Retina (tissue), 1 donor: ENCODE measurements at places on chromosomes 11 and 22.

GRCh38 chr11:57274904-57275498 is 38.0 kb upstream of the APLNR start:
- DNase-seq: no peak

GRCh38 chr22:49964136-49965090 is 3.8 kb downstream of the PIM3 start:
- no peak for DNase-seq

DNA sequence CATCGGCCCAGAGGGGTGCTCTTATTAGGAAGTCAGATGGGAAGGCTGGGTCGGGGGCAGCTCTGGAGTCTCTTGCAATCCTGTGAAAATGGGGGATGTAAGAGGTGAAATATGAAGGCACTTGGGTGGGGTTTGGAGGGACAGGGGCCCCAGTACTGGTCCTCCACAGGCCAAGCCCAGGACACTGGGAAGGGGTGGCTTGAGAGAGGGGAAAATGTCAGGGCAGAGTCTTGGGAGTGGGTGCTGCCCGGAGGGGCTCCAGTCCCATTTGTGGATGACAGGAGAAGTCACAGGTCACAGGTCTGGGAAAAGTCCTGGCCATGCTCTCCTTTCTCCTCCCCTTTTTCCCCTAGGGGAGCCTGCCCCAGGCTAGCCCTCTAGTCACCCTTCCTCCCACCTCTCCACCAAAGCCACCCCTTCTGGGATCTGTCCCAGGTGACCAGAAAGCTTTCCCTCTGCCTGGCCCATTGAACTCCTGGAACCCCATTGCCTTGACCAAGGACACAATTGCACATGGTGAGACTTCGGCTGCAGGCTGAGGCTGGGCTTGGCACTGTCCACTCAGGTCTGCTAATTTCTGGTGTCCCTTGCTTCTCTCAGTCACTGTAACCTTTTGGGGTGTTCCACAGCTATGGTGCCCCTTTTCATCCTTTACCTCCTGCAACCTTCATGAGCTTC is 1465.0 kb downstream of the TBC1D22A start:
- no peak for DNase-seq

DNA sequence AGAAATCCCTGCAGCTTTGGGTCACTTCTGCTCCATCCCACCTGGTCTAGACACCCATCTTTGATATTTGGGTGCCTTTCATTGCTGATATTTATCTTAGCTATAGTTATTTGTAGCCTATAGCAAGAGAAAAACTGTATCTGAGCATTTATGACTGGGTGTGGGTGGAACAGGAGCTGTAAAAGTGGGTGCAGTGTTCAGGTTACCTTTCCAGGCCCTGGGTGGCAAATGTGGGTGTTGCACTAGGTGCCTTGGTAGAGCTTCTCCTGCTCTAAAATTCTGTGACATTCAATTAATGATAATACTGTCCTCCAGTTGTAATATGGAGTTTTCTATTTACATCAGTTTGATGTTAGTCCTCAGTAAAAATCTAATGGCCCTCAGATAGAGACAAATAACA is 78.4 kb upstream of the OR4B1 start:
- DNase-seq: no peak

DNA sequence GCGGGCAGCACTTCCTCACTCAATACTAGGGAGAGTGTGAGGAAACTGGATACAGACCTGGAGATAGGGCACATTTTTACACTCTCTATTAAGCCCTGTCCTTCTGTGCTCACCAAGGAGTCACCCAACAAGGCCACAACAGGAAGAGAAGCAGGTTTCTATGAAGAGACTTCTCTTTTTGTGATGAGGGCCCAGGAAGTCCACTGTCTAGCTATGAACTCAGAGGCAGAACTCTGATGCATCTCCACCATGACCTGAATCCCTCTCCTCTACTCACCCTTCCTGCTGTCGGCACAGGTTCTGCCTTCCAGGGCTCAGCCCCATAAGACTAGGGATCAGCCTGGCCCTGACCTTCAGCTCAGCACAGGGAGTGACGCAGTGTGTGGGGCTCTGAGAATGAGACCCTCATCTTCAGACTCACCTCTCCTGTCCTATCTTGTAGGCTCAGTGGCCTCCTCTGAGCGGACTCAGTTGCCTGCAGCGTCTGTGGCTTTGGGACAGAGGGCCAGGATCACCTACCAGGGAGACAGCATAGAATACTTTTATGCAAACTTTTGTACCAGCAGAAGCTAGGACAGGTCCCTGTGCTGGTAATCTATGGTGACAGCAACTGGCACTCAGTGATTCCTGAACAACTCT is 49.3 kb upstream of the IGLL5 start:
- no peak for DNase-seq

- no peak for DNase-seq
Observed at GRCh38 chr22:23232094-23232905, 52.0 kb downstream of the BCR start.

DNA sequence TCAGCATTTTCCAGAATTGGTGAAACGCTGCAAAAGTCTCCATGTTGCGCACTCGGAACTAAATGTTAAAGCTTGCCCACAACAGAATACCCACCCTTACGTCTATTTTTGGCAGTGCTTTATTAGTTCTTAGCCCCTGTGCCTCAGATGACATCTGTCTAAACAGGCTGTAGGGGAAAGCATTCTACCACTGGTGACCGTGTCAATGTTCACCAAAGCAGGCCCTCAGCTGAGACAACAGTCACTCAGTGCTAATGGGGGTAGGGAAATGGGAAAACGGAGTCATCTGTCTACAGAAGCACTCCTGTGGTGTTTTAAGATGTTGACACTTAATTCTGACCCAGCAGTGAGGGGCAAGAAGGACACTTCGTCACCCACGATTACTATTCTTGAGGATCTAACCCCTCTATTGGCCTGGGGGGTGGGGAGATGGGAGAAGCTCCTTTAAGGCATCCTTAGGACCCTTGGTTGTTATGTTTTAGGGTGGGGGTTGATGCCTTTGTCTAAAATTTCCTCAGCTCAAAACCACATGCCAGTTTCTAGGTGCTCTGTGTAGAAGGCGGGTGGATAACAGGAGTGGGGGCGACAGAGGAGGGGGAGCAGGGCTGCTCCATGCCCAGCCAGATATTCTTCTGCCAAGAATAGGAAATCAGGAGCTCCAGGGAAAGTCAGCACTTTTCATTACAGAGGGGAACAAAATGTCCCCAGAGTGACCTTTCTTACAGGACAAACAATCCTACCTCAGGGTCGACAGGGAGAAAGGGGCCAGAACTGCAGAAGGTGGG is 15.6 kb upstream of the MFRP start:
- DNase-seq: no peak

DNA sequence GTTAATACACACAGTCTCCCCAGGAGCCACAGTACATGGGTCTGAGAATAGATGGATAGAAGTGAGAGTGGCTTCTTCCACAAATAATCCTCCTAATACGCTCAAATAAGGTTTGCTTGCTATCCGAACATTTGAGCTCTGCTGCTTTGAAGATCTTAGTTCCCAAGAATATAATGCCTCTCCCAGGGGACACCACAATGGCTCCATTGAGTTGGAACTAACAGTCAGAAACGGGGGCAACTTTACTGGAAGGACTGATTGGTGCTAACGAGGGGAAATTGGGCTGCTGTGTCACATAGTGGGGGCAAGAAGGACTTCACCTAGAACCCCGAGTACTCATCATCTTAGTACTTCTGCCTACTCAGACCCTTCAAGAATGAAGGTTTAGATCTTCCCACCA is 66.2 kb downstream of the IGLL5 start:
- DNase-seq: peak; percentile 73

GRCh38 chr11:19419808-19420207 is 179.1 kb upstream of the E2F8 start:
- no peak for DNase-seq

- DNase-seq: no peak
Observed at GRCh38 chr22:42357221-42357620, 75.0 kb downstream of the NFAM1 start.

- DNase-seq: no peak
Observed at GRCh38 chr11:72576243-72576595, 98.0 kb downstream of the PDE2A start.

DNA sequence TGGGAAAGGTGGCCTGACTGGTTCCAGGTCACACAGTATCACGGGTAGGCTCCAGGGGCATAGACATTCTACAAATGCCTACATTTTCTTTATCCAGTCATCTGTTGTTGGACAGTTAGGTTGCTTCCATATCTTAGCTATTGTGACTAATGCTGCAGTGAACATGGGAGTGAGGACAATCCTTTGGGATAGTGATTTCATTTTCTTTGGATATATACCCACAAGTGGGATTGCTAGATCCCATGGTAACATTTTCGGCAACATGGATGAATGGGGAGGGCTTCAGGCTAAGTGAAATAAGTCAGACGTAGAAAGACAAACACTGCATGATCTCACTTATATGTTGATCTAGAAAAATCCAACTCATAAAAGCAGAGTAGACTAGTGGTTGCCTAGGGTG is 744.3 kb downstream of the NTM start:
- no peak for DNase-seq

GRCh38 chr11:126072801-126073594 is 10.3 kb upstream of the CDON start:
- DNase-seq: no peak

DNA sequence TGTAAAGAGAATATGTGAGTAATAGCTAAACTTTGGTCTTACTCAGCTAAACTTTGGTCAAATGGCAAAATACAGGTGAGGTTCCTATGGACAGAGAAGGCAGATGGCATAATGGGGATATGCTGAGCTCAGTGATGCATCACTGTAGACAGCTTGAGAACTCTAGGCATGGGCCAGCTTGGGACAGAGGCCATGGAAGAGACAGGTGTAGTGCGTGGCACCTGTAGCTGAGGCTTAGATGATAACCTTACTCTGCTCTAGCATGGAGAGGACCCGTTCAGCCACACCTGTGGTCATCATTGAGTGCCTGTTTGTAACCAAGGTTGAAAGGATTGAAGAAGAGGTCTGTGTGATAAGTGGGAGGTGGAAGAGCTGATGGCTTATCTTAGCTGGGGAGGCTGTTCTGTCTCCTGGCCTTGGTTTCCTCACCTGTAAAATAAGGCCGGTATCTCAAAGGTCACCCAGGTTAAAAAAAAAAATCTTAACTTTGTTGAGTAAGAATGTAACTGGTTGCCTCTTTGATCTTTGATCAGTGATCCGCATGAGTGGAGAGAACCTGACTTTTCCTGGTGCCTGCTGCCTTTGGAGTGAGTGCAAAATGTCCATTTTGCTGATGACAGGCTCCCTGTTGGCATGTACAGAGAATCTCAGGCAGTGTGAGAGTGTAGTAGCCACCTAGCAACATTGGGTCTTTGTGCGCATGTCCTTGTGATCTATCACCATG is 48.6 kb downstream of the ZNRF3 start:
- DNase-seq: no peak

GRCh38 chr22:27377501-27378295 is 423.9 kb downstream of the MN1 start:
- peak; percentile 58 for DNase-seq

- no peak for DNase-seq
Observed at GRCh38 chr11:66970371-66970806, 4.7 kb upstream of the C11orf86 start.

- no peak for DNase-seq
Observed at GRCh38 chr22:22678970-22679369, 34.6 kb downstream of the GGTLC2 start.

DNA sequence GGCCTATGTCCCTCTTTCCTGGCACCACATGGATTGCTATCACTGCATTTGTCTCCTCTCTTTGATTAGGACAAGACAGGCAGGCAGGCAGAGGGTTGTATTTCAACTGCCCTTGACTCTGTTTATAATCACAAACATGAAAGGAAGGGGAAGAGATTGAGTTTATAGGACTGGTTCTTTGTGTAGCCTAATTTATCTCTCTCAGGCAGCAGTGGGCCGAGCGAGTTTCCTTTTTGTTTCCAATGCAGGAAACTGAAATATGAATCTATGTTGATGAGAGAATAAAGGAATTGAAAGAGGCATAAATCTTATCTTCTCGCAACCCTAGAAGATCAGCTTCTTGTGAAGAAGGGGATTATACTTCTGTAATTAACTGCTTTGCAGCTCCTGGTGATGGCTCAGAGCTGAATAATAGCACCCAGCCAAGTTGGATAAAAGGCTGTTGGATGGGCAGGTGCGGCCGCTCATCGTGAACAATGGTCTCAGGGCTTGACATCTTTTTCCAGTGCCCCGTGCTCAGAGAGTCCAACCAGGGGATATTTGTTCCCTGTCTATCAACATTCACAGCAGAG is 80.6 kb upstream of the SYT13 start:
- DNase-seq: no peak

DNA sequence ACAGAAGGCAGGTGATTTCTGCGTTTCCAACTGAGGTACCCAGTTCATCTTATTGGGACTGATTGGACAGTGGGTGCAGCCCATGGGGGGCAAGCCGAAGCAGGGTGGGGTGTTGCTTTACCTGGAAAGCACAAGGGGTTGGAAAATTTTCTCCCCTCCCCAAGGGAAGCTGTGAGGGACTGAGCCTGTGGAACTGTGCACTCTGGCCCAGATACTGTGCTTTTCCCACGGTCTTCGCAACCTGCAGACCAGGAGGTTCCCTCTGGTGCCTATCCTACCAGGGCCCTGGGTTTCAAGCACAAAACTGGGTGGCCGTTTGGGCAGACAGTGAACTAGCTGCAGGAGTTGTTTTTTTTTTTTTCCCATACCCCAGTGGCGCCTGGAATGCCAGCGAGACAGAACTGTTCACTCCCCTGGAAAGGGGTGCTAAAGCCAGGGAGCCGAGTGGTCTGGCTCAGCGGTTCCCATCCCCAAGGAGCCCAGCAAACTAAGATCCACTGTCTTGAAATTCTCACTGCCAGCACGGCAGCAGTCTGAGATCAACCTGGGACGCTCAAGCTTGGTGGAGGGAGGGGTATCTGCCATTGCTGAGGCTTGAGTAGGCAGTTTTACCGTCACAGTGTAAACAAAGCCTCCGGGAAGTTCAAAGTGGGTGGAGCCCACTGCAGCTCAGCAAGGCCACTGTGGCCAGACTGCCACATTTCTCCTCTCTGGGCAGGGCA is 97.2 kb downstream of the JRKL start:
- DNase-seq: no peak

GRCh38 chr22:25448435-25449051 is 115.9 kb upstream of the GRK3 start:
- peak; percentile 16 for DNase-seq
